SJSA1 (cell line): ENCODE measurements at places on chromosomes 16 and 17. TPM values are rescaled to one million over a fixed set of nuclear protein-coding genes. Genes with fewer than 3 reads are reported as not detected.

MT1F gene
- not detected in 2 replicates for total RNA-seq

GRCh38 chr17:81508639-81509206 lies 3.9 kb downstream of the ACTG1 start:
- H3K36me3 ChIP-seq: peaks cover 56% of the 10 kb centered on the region
- peak overlapping the region; percentile 80 for H3K4me3 ChIP-seq
- no peaks in the 10 kb centered on the region; the same call in 1 of the 2 replicates for H3K27me3 ChIP-seq
- peaks cover 22% of the 10 kb centered on the region for H3K4me1 ChIP-seq
- peak; percentile 63 for DNase-seq
- no peak overlapping the region for H3K27ac ChIP-seq

CRYBA1 gene
- not detected in 2 replicates for total RNA-seq

- H3K4me1 ChIP-seq: no peaks in the 10 kb centered on the region
- H3K27me3 ChIP-seq: no peaks in the 10 kb centered on the region
- H3K36me3 ChIP-seq: peaks cover 36% of the 10 kb centered on the region
Observed at GRCh38 chr16:2178321-2179106, 17.9 kb downstream of the CASKIN1 start.

MEOX1 gene
- total RNA-seq: not detected in 2 replicates

PDPK1 gene
- 20.3 and 21.9 TPM in 2 replicates for total RNA-seq

DNA sequence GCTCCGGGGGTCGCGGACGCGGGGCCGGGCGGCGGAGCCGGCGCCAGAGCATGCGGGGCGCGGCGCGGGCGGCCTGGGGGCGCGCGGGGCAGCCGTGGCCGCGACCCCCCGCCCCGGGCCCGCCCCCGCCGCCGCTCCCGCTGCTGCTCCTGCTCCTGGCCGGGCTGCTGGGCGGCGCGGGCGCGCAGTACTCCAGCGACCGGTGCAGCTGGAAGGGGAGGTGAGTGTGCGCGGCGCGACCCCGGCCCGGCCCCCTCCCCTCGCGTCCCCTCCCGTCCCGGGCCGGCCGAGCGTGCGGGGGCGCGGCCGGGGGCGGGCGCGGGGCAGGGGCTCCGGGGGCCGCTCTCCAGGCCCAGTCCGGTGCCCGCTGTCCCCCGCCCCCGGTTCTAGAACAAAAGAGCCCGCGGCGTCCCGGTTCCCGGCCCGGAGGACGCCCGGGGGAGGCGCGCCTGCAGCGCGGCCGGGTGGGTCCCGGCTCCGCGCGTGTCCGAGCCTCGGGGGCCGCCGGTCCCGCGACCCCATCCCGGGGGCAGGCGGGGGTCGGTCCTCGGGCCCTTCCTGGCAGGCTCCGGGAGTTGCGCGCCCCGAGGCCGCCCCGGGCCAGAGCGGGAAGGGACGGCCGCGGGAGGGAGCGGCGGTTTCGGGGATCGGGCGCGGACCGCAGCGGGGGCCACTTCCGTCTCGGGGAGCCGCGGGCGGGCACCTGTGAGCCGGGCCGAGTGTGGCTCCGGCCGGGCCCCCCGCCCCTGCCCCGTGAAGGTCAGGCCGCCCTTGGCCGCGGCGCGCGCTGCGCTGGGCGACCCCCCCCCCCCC lies 563 bp downstream of the METRNL start:
- H3K36me3 ChIP-seq: peaks cover 35% of the 10 kb centered on the region
- peaks cover 50% of the 10 kb centered on the region for H3K4me1 ChIP-seq
- H3K27me3 ChIP-seq: 0 out of 2 replicates have a peak, but pooled peaks cover 2% of the 10 kb centered on the region
- no peak overlapping the region for H3K27ac ChIP-seq
- peak overlapping the region; percentile 90 for H3K4me3 ChIP-seq

DNA sequence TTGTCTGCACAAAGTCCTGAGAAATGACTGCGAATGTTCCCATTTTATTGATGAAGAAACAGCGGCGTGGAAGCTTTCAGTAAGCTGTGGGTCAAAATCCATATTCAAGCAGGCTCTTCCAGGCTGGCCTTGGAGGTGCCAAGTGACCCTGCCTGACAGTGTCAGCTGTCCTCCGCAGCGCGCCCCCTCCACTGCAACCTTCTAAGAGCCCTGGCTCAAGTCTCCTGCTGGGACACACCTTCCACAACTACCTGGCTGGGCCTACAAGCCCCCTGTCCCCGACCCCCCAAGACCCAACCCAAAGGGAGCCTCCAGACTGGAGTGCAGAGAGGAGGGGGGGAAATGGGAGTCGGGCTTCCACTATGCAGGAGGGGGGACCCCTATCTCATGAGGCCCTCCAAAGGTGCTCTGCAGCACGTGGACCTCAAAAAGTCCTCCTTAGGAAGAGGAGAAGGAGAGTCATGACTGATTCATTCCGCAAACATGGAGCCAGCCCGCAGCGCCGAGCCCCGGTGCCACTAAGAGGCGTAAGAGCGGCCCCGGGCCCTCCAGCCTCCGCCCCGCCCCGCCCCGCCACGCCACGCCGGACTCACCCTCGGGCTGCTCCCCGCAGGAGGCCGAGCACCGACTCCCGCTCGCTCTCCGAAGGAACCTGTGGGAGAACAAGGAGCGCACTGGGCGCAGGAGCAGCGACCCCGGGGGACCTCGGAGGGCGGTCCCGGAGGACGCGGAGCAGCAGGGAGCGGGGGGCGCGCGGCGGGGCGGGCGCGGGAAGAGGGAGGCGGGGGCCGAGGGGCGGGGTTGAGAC lies 574 bp downstream of the MPP3 start:
- peaks cover 39% of the 10 kb centered on the region for H3K36me3 ChIP-seq

ABCA10 gene
- 0.08 TPM in 1 of 2 replicates, not detected in the other for total RNA-seq

FOXN1 gene
- not detected in 2 replicates for total RNA-seq

GRCh38 chr16:8756755-8757154 lies 40.7 kb downstream of the TMEM186 start:
- no peaks in the 10 kb centered on the region for H3K27me3 ChIP-seq
- H3K36me3 ChIP-seq: no peaks in the 10 kb centered on the region
- no peak overlapping the region for H3K4me3 ChIP-seq
- no peak for DNase-seq
- peaks cover 7% of the 10 kb centered on the region for H3K4me1 ChIP-seq

DNA sequence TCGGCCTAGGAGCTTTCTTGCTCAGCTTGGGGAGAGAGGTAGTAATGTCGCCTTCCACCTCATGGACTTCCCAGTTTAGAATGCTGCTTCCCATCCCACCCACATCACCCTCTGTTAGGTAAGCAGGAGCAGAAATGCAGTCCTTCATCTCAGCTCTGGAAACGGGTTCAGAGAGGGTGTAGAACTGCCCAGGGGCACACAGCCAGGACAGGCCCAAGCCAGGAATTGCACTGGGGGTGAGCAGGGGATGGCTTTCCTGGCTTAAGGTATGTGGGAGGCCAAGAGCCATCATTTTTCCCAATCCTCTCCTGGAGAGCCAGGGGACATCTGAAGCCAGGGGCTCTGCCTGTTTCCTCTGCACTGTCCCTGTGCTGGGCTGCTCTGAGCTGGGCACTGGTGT lies 33.6 kb downstream of the RAI1 start:
- peaks cover 54% of the 10 kb centered on the region for H3K4me1 ChIP-seq
- peaks cover 18% of the 10 kb centered on the region for H3K36me3 ChIP-seq
- DNase-seq: no peak
- no peaks in the 10 kb centered on the region for H3K27me3 ChIP-seq

TEDC2 gene
- 22.3 and 36.3 TPM in 2 replicates for total RNA-seq

PRAC1 gene
- not detected in 2 replicates for total RNA-seq

DNA sequence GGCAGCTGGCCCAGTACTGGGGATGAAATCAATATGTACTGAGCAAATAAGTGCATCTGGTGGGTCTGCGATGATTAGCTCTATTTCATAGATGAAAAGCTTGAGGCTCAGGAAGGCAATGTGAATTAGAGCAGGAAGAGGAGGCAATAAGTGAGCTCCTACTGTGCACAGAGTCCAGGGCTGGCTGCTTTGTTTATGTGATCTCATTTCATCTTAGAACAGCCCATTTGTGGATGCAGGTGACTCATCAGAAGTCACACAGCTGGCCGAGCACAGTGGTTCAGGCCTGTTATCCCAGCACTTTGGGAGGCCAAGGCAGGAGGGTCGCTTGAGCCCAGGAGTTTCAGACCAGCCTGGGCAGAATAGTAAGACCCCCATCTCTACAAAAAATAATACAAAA lies 7.1 kb downstream of the TMEM114 start:
- peaks cover under 1% of the 10 kb centered on the region for H3K27me3 ChIP-seq
- no peaks in the 10 kb centered on the region for H3K36me3 ChIP-seq
- H3K4me3 ChIP-seq: no peak overlapping the region

DNA sequence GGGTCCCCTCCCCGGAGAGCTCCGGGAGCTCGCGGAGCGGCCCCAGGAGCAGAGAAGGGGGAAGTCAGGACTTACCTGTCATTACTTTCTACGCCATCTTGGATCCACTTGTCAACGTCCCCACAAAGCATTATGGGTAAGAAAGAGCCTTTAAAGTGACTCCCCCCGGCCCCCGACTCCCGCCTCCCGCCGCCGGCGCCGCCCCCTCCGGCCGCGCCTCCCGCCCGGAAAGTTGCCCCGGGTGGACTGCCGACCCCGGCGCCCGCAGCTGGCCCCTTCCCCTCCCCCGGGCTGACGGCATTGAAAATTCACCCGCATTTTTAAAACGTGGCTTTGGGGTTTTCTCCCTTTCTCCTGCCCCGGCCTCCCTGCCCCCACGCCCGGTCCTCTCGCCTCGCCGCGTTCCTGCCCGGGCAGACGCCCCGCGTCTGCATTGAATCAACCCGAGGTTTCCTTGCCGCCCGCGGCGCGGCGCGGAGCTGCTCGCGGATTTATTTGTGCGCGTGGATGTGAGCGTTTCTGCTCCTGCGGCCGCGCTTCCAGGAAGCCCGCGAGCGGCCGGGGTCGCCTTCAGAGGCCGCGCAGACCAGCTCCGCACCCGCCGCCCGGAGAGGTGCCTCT lies at the start of gene HELZ:
TSS of gene HELZ (minus strand) at position 124 of the 621 bp plus-strand sequence. CDS start 26,392 bp downstream, outside the sequence.
- peak within 1 kb of the TSS; percentile 60 for H3K27ac ChIP-seq
- H3K36me3 ChIP-seq: peaks cover 17% of the 10 kb centered on the region
- peaks cover 34% of the 10 kb centered on the region for H3K4me1 ChIP-seq

DNA sequence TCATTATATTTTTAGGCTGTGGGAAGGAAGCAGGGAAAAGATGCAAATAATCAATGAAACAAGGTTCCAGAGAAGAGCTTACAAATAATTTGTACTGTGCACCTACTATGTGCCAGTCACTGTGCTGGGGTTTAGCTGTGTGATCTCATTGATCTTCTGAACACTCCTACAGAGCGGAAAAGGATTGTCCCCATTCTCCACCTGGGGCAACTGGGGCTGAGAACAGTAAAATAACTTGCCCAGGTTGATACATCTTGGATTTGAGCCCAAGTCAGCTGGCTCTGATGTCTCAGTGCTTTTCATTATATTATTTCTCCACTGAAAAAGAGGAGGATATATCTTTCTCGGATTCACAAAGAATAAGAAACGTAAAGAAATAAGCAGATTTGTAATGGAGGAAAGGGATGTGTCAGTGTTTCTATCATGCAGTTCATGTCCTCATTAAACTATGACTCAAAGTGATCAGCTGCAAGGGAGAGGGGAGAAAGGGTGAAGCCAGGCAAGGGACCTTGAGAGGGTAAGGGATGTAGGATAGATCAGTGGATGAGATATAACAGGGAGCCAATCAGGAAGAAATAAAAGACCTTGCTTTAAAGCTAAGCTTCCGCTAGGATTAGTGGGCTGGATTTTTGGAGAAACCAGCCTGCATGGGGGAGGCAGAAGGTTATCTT lies 143.6 kb upstream of the NOL11 start:
- H3K27ac ChIP-seq: no peak overlapping the region
- H3K27me3 ChIP-seq: peaks cover 11% of the 10 kb centered on the region; the same call in 1 of the 2 replicates
- no peak overlapping the region for H3K4me3 ChIP-seq
- DNase-seq: no peak
- H3K36me3 ChIP-seq: no peaks in the 10 kb centered on the region

DNA sequence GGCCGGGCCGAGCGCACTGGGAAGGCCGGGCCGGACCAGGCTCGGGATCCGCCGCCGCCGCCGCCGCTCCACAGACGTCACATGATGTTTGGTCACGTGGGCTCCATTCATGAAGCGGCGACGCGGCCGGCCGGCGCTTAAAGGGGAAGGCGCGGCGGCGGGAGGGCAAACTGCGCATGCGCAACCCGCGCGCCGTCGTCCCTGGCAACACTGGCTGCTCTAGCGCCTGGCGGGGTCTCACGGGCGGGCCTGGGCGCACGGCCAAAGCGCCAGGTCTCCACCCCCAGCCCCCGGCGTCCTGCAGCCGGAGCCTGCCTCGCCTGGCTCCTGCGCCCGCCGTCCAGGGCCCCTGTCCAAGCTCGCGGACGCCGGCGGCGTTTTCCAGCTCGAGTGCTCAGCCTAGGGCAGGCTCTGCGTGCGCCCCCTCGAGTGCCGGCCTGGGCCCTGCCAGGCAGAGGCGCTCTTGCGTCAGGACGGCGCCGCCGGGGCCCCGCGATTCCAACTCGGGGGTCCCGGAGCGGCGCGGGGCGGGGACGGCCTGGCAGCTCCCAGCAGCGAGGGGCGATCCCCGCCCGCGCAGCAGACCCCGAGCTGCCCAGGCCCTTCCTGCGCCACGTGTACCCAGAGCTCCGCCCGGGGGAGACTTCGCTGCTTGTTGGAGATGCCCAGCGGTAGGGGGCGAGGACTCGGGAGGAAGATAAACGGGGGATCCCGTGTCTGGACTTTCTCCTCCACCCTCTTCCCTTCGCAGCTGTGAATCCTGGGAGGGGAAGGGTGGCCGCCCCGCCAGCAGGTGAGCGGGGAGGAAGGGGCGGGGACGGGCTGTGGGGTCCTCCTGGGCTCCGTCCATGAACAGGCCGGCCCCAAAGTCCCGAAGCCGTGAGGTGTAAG lies at the start of gene MAFG:
TSS of gene MAFG (minus strand) at position 83 of the 891 bp plus-strand sequence. CDS start 4,550 bp downstream, outside the sequence.
- peak within 1 kb of the TSS; percentile 91 for H3K4me3 ChIP-seq
- peak; percentile 99 for DNase-seq
- 0 out of 2 replicates have a peak, but pooled peaks cover 2% of the 10 kb centered on the region for H3K27me3 ChIP-seq
- peak within 1 kb of the TSS; percentile 95 for H3K27ac ChIP-seq

TBC1D3K gene
- not detected in 2 replicates for total RNA-seq

SEPTIN12 gene
- not detected in 2 replicates for total RNA-seq

- DNase-seq: no peak
- no peak overlapping the region for H3K4me3 ChIP-seq
- H3K36me3 ChIP-seq: no peaks in the 10 kb centered on the region
- peaks cover 30% of the 10 kb centered on the region for H3K4me1 ChIP-seq
Observed at GRCh38 chr16:86939609-86940008, 361.3 kb downstream of the FOXL1 start.

GRCh38 chr17:20059728-20060188 lies 50.6 kb downstream of the SPECC1 start:
- H3K4me3 ChIP-seq: no peak overlapping the region
- H3K27me3 ChIP-seq: no peaks in the 10 kb centered on the region
- no peaks in the 10 kb centered on the region for H3K36me3 ChIP-seq
- peaks cover 28% of the 10 kb centered on the region for H3K4me1 ChIP-seq
- H3K27ac ChIP-seq: peak overlapping the region; percentile 13; the same call in 1 of the 2 replicates

DNA sequence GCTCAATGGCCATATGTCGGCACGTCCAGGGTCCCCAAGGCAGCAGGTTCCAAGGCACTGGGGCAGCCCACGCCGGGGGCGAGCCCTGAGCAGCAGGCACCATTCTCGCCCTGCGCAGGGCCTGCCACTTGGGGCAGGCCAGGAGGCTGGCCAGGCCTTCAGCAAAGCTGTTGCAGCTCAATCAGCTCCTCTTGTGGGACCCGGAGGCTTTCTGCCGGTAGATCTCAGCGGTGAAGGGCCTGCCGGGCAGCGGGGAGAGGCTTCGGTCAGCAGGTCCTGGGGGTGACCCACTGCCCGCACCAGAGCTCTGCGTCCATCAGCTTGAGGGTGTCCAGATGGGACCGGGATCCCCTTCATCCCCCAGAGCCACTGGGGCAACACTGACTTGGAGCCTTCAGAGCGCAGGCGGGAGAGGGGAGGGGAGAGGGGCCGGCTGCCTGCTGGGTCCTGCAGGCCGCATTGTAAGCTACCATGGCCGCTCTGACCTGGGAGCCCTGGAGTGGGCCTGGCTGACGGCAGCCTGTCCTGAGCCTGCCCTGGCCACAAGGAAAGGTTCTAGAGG lies 9.5 kb upstream of the RASD1 start:
- no peak overlapping the region for H3K27ac ChIP-seq
- no peak for DNase-seq
- no peaks in the 10 kb centered on the region for H3K27me3 ChIP-seq
- H3K36me3 ChIP-seq: no peaks in the 10 kb centered on the region
- no peak overlapping the region for H3K4me3 ChIP-seq
- no peaks in the 10 kb centered on the region; the same call in 1 of the 2 replicates for H3K4me1 ChIP-seq

CD7 gene
- not detected in 2 replicates for total RNA-seq
